ENCODE measurements at places on chromosomes 4 and X.

DNA sequence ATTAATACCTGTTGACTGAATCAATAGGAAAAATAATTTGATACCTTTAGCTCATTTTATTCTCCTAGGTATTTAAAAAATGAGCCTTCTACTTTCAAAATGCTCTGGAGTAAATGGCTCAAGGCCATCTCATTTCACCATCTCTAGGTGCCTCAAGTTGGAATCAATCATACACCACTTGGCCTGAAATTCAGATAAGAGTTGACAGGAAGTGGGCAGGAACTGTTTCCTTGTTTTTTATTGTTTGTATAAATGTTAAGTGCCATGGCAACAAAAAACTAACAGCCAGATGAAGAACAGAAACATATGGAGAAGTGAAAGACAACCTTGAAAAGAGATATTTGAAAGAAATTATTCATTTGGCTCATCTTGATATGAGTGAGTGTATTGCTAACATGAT is 12.4 kb downstream of the LIMCH1 start:
- no peak for DNase-seq

DNA sequence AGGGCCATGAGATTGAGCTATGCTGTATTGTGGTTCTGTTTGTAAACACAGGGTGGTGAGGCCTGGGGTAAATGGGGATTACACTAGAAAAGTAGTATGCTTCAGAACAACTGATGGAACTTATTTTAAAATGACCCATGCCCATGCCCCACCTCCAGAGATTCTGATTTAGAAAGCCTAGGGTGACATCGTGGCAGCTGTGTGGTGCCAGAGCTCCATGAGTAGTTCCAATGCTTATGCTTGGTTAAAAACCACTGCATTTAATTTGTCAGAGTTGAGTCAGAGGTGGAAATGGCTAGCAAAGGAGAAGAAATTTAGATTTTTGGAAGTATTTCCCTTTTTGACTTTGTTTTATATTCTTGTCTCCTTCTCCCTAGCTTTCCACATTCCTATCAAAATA is 63.4 kb upstream of the PDE5A start:
- no peak for DNase-seq

GRCh38 chr4:88828842-88829571 is 131.4 kb upstream of the NAP1L5 start:
- DNase-seq = no peak

- DNase-seq = no peak
Observed at GRCh38 chrX:115259238-115259875, 25.5 kb upstream of the LRCH2 start.

GRCh38 chr4:39043861-39044363 is 11.7 kb upstream of the TMEM156 start:
- no peak for DNase-seq
